Activated naive CD8-positive, alpha-beta T cell treated with anti-CD3 and anti-CD28 coated beads, Interleukin-2, amount 50 U/mL, for 16 hours (primary cell): ENCODE measurements at places on chromosomes 2 and 18.

- DNase-seq = no peak
Measured at GRCh38 chr18:37261988-37262387, 303.6 kb downstream of the CELF4 start.

DNA sequence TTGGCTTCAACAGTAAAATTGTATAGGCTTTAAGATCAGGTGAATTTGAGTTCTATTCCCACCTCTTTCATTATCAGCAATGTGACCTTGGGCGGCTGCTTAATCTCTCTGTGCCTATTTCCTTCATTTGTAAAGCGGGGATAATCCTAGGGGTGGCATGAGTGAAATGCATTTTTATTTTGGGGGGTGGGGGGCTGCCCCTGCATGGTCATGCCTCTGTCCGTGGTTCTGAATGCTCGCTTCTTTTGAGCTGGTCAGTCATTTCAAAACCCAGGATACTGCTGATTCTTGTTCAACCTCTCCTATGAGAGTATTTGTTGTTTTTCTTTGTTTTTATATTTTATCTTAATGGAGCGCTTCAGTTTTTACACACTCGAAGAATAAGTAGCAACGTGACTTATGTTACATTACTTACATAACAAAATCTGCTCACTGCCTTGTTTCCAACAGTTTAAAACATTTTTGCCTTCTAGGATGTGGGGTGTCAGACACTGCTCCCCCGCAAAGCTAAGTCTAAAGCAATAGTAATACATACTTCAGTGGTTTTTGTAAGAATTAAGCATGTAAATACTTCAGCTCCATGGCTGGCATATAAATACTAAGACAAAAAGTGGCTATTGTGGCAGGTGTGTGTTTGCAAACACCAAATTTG, 152.6 kb upstream of the PELI1 start:
- DNase-seq = no peak

DNA sequence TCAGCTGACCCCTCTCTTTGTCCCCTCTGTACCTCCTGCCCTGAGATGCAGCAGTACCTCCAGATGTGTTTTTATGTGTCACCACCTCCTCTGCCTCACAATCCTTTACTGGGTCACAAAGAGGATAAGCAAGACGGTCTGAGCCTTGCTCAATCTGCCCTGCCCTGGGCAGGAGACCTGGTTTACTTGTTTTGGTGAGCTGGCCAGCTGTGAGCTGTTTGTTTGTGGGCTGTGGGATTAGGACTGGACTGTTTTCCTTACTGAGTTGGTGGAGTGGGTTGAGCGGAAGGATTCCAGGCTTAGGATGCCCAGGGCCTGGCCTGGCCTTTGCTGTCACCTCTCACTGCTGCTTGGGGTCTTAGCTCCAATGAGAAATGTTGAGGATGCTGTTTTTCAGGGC, 299.5 kb downstream of the SRBD1 start:
- DNase-seq = no peak

DNA sequence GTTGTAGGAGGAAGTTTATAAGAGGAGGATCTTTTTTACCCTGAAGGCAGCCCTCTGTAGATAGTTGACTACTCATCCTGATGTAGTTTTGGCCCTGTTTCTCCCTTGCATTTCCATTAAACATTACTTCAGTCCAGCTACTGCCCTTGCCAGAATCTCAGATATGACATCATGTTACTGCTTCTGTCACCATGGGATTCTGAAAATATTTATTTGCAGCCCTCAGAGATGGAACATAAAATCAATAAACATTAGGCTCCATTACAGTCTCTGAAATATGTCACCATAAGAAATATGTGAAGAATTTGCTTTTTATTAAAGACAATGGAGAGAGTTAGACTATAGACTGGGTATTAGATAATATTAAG, 68.7 kb upstream of the STK39 start:
- no peak for DNase-seq

- DNase-seq = no peak
Measured at GRCh38 chr2:67755156-67755882, 307.5 kb downstream of the C1D start.

GRCh38 chr2:234446404-234447076, 50.3 kb downstream of the ARL4C start:
- DNase-seq = no peak

- no peak for DNase-seq
Measured at GRCh38 chr2:55420871-55421270, 1.2 kb upstream of the CCDC88A start.

DNA sequence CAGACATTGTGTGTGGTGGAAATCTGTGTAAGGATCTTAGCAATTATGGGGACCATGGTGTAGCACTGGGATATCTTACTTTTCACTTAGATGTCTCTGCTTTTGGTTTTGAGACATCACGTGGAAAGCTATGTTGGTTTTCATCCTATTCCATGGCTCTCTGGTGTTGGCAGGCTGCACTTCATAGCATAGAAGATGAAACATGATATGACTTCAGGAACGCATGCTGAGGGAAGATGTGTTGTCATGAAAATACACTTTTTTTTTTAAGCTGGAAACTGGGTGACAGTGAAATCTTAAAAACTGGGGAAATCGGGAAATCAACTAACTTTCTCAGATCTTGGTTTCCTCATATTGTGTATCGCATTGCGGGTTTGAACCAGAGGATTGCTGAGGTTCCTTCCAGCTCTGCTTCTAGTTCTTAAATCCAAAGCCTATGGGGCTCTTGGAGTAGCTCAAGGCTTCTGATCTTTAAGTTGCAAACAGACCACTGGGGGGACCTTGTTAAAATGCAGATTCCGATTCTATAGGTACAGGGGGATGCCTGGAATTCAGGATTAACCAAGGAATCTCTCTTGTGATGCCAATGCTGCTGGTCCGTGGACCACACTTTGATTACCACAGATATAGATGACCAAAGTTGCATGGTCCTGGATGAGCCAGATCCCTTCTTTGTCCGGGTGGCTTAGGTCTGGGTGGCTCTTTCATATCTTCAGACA, 160.7 kb downstream of the SH3RF3 start:
- DNase-seq = no peak

DNA sequence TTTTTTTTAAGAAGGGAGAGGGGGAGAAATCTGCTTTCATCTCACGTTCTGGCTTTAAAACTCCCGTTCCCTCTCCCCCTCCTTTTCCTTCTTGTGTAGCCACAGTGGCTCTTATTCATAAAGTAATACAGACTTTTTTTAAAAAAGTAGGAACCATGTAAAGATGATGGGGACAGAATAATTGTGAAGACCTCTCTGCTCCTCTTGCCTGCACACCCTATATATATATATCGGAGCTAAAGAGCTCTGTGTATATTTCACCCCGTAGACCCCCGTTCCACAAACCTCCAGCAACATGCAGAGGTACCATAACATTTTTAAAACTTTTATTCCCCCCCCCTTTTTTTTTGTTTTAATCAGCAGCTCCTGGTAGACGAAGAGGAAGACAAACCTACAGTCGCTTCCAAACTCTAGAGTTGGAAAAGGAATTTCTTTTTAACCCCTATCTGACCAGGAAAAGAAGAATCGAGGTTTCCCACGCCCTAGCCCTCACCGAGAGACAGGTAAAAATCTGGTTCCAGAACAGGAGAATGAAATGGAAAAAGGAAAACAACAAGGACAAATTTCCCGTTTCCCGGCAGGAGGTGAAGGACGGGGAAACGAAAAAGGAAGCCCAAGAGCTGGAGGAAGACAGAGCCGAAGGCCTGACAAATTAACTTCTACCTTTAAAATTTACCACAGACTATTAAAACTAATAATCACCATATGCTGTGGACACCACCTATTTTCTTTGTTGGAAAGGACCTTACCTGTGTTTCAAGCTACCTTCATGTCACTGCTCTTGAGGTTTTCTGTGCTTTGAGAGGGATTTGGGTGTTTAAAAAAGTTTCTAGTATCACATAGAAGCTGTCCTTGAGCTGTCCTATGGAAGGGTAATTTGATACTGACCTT, 1.7 kb downstream of the HOXD8 start:
- no peak for DNase-seq

DNA sequence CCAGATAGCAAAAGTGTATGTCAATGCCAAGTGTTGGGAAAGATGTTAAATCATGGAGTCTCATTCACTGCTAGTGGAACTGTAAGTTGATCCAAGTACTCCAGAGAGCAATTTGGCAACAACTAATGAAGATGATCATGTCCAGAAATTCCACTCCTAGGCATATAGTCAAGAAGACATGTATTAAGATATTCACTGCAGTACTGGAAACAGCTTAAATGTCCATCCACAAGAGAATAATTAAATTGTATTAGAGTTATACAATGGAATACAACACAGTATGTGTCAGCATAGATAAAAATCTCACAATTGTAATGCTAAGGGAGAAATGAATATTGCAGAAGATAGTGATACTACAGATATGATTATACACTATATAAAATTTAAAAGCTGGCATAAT, 15.2 kb upstream of the LBH start:
- no peak for DNase-seq

GRCh38 chr2:172998547-172999272, 76.9 kb upstream of the MAP3K20 start:
- DNase-seq = no peak

DNA sequence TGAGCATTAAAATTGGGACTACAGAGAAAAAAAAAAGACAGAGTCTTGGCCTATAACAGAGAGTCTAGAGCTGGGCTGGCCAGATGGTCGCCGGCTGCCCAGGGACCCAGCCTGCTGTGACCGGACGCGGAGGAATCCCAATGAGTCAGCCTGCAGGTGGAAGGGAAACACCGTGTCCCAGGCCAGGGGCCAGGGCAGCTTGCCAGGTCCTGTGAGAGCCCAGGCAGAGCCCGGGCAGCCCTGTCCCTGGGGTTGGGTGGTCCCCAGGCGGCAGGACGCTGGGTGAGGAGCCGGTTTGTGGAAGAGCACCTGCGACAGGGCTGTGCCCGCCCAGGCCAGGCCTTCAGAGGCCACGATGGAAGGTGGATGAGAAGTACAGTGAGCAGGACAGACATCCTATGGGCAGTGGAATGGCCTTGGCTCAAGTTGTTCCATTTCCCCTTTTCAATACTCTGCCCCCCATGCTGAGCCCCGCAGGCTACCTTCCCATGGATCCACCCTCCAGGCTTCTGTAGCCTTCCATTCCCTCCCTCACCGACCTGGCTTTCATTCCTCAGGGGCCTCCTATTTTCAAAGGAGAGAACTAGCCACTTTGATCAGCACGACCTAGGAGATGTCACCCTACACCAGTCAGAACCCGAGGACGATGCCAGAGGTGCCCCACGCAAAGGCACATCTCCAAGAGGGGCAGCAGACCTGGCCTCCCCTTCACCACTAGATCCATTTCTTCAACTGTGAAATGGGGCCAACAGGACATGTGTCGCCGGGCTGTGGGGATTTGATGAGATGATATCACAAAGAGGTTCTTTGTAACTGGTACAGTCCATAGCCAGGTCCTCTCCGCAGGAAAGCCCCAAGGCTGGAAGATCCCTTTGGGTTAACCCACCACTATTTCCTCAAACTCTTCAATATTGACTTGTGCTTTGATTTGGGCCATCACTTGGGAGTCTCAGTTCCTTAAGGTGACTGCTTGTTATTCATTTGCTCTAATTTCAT, 87.5 kb downstream of the POLR1A start:
- no peak for DNase-seq

DNA sequence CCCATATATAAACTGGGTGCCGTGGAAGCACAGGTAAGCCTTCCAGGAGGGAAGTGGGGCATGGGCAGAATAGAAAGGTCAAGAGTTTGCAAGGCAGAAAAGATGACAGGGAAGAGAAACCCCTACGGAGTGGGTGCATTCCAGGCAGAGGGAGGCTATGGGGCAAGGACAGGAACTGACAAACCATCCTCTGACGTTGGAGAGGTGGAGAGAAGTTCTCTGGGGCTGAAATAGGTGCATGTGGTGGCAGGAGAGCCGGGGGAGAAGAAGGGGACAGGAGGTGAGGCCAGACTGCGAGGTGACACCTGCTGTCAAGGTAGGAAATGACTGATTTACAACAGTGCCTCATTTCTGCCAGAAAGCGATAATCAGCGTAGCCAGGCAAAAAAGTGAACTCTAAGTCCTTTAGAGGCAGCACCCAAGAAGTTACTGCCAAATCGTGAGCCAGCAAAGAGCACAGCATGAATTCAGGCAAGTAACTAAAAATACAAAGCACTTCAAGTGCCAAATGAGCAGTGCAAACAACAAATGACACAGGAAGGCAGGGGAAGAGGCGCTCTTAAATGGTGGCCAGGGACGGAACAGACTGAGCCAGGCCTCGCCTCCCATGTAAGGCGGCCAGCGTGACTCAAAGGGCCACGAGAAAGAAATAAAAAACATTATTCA, 113.3 kb upstream of the ACVR1C start:
- no peak for DNase-seq

GRCh38 chr18:11454040-11454439, 155.4 kb upstream of the SLC35G4 start:
- DNase-seq = no peak

- DNase-seq = no peak
Measured at GRCh38 chr2:231361701-231362554, 33.6 kb upstream of the B3GNT7 start.

DNA sequence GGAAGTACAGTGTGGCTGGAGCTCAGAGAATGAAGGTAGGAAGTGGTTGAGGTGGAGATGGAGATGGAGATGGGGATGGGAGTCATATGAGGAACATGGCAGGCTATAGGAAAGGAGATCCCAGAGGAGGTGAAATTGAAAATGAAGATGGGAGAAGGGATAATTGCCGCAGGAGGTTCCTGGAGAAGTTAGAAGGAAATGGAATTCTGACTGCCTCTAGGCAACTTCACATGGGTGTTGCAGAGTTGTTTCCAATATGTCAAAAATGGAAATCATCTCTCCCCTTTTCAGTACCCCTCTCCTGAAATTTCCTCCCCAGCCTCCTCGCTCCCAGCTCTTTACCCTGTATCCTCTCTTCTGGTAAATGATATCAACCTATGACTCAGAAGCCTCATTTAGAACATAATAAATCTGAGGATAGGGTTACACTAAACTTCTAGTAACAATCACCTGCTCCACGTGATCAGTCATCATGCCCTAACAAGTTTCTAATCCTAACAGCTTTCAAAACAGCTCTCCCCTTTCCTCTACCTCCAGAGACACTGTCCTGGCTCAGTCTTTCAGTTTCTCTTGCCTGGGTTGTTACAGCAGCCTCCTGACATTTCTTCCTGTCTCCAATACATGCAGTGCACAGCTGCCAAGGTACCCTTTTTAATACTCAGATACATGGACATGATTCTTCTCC, 201.9 kb upstream of the RBMS1 start:
- DNase-seq = no peak

DNA sequence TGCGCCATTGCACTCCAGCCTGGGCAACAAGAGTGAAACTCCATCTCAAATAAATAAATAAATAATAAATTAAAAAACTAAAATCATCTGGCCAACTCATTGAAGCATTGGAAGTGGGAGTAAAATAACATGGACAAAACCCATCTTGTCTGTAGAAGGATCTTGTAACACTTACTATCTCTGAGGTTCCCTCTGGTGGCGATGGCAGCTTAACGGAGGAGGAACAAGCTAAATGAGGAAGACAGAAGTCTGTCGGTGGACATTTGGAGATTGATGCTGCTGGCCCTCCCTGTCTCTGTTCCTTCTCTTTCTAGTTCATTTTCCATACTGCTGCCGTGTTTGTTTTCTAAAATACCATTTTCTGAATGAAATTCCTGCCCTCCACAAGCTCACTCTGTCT, 43.4 kb downstream of the ZCCHC2 start:
- no peak for DNase-seq

- no peak for DNase-seq
Measured at GRCh38 chr2:44956843-44957242, 15.3 kb downstream of the SIX3 start.
